ENCODE measurements at places on chromosomes 6 and 20.

DNA sequence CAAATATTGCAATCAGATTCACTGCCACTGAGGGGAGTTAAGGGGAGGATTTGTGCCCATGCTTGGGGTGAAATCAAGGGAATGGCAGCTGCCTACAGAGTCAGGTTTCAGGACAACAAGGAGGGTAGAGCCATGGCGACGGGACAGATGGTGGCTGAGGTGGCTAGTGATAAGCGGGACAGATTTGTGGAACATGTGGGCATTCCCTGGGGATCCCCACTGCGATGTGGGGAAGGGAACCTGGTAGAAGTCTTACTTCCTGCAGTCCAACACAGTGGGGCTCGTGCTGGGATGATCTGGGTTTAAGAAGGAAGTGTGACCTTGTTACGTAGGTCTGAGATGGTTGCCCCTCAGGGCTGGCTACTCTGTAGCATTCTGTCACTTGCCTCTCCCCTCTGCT, 292.0 kb upstream of the JARID2 start:
- DNase-seq = no peak

- no peak for DNase-seq
These were observed 55.6 kb downstream of the UTRN start for GRCh38 chr6:144340541-144341371.

DNA sequence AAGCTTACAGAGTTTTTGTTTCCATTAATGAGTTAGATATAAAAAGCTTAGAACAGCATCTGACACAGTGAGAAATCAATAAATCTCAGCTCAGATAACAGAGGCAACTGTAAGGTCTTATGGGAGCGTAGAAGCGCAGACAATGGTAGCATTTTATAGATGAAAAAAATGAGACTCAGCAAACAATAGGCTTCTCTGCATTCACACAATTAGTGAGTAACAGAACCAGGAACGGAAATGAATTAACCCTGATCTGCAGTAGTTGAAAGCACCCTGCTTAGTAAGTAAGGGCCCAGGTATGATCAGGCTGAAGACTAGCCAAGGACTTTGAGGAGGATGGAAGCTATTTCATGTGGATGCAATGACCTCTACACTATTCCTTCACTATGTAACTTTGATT, 147.2 kb upstream of the EYA4 start:
- no peak for DNase-seq

- DNase-seq = no peak
These were observed 560.5 kb downstream of the HAO1 start for GRCh38 chr20:7379621-7380220.

GRCh38 chr6:11536795-11537194, 754 bp upstream of the TMEM170B start:
- DNase-seq = peak; percentile 11

- DNase-seq = no peak
These were observed 155.5 kb upstream of the RPS6KA2 start for GRCh38 chr6:166782520-166782919.

- no peak for DNase-seq
These were observed 83.0 kb downstream of the BANF2 start for GRCh38 chr20:17782768-17783167.

- no peak for DNase-seq
These were observed 39.8 kb downstream of the PRR18 start for GRCh38 chr6:166268431-166268830.

GRCh38 chr6:97147421-97147820, 135.6 kb downstream of the MMS22L start:
- DNase-seq = no peak

GRCh38 chr6:118810420-118811027, 83.4 kb upstream of the ASF1A start:
- peak; percentile 46 for DNase-seq

DNA sequence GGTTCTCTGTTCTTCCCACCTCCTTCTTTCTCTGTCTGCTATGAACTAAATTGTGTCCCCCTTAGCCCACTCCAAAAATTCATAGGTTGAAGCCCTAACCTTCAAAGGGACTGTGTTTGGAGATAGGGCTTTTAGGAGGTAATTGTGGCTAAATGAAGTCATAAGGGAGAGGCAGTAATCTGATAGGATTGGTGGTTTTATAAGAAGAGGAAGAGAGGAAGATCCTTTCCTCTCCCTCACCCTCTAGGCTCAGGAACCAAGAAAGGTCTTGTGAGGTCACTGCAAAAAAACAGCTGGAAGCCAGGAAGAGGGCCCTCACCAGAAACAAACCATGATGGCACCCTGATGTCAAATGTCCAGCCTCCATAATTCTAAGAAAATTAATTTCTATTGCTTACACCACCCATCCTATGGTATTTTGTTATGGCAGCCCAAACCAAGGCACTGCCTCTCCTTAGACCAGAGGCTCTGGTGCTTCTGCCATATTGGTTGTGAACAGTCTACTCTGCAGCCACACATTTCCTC, 135.1 kb upstream of the COL21A1 start:
- no peak for DNase-seq

DNA sequence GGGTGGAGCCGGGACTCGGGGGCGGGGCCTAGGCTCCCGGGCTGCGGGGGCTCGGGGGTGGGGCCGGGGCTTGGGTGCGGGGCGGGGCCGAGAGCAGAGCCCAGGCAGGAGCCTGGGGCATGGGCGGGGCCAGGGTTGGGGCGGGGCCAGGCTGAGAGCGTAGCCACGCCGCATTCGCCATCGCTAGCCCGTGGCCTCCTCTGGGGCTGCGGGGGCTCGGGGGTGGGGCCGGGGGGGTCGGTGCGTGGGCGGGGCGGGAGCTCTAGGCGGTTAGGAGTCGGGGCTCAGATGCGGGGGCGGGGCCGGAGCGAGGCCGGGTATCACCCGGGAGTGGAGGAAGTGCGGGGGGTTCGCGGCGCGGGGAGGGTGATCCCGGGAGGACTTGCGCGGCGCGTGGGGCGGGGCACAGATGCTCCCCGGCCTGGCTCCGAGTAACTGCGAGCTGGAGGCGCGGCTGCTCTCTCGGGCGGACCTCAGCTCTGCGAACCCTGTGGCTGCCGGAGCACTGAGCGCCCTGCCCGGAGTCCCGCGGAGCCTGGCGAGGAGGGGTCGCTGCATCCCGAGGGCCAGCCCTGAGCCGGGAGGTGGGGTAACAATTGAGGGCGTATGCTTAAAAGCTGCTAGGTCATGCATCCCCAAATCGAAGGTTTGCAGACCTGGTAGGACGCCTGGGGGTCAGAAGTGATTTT, 434 bp upstream of the ECI2 start:
- DNase-seq = peak; percentile 97

DNA sequence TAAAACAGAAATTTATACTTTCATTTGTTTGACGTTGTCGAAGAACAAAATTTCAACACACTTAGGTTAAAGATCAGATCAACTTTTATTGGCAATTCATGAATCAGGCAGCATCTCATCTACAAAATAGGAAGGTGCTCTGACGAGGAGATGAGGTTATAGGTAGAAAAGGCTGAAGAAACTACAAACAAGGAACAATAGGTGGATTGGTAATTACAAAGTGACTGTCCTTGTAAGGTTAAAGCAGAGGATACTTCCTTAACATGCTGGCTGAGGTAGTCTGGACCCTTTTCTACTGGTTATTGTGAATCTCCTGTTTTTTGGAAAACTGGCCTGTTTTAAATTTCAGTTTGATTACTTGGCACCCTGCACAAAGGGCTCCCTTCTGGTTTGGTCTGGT, 32.5 kb upstream of the TRIM27 start:
- DNase-seq = no peak

- DNase-seq = no peak
These were observed 308.1 kb upstream of the SPTLC3 start for GRCh38 chr20:12700701-12701100.

DNA sequence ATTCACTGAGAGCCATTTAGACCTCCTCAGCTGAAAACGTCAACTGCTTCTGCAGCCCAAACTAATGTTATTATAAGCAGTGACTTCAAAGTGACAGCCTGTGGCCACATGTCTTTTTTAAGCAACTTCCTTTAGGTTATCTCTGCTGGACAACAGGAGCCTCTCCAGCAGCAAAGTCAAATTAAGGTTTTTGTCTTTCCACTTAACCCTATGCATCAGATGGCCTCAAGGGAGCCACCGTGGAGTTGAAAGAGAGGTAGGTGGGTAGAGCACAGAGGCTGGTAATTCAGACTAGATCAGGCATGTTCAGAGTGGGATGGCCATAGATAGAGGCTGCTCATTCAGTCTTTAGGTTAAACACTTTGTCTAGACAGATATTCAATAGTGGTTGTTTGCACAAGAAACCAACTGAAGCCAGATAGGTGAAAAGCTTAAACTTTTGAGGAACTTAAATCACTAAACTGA, 300.6 kb upstream of the ECI2 start:
- no peak for DNase-seq

- peak; percentile 51 for DNase-seq
These were observed 111.4 kb downstream of the FYN start for GRCh38 chr6:111761783-111762312.

DNA sequence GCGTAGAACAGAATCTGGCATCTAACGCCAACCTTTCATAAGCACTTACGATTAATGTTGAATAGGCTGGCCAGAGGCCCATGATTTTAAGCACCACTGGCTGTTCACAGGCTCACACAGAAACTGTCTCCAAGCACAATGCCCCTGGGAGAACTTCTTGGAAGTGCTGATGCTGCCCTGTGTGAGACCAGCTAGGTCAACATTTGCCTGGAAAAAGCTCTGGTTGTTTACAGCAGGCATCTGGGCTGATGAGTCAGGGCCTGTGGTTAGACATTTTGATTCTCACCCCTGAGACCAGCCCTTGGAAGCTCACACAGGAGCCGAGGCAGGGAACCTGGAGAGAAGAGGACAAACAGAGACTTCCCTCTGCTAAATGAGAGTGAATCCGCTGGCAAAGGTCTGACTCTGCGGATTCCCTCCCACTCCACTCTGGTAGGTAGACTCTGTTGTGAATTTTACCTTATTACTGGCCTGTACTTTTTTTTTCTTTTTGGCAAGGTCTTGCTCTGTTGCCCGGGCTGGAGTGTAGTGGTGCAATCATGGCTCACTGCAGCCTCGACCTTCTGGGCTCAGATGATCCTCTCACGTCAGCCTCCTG, 6.8 kb upstream of the SULF2 start:
- no peak for DNase-seq

GRCh38 chr6:33837971-33838665, 34.3 kb upstream of the MLN start:
- no peak for DNase-seq

DNA sequence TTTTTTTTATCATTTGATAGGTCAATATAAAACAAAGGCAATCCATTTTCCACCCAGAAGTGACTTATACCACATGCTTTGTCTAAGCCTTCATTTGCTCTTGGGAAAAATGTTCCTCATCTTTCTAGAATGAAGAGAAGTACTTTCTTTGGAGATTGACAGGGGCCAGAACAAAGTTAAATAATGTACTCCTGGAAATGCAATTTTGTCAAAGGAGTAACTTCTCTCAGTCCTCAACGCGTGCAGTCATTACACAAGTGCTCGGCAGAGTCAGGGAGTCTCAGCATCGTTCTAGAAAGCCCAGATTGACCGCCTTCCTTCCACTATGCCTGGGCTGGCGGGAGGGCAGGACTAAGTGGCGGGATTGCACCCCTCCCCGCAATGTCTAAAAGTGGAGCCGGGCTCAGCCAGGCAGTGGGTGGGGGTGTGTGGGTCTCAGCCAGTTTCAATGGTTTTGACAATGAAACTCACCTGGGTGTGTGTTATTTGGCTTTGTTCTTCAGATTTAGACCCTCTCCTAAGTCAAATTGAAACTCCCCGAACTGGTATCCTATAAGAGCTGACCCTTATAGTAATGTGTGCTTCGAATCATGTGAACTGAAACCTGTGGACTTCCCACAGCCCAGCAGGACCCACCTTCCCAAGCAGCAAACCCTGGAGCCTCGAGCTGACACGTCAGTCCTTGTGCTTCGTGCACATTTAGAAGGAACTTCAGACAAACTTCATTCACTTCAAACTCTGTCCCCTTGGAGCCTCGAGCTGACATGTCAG, 63.2 kb upstream of the DUSP22 start:
- DNase-seq = no peak

DNA sequence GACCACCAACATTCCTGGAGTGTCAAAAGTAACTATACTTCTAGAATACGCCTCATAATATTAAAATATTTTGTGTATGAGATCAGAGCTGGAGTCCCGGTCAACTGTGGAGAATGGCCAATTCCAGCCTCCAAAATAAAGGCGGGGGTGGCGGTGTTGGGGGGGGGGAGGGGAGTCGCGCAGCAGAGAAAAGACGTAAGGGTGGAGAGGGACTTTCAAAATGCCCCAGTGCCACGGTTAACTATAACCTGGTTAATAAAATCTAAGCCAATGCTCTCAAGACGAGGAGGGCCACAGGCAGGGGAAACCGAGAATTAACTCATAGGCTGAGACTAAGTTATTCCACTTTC, 1.3 kb downstream of the NUP153 start:
- no peak for DNase-seq

GRCh38 chr6:16823718-16824352, 62.6 kb upstream of the ATXN1 start:
- DNase-seq = no peak

- no peak for DNase-seq
These were observed 13.4 kb upstream of the SERPINB1 start for GRCh38 chr6:2855061-2855519.

DNA sequence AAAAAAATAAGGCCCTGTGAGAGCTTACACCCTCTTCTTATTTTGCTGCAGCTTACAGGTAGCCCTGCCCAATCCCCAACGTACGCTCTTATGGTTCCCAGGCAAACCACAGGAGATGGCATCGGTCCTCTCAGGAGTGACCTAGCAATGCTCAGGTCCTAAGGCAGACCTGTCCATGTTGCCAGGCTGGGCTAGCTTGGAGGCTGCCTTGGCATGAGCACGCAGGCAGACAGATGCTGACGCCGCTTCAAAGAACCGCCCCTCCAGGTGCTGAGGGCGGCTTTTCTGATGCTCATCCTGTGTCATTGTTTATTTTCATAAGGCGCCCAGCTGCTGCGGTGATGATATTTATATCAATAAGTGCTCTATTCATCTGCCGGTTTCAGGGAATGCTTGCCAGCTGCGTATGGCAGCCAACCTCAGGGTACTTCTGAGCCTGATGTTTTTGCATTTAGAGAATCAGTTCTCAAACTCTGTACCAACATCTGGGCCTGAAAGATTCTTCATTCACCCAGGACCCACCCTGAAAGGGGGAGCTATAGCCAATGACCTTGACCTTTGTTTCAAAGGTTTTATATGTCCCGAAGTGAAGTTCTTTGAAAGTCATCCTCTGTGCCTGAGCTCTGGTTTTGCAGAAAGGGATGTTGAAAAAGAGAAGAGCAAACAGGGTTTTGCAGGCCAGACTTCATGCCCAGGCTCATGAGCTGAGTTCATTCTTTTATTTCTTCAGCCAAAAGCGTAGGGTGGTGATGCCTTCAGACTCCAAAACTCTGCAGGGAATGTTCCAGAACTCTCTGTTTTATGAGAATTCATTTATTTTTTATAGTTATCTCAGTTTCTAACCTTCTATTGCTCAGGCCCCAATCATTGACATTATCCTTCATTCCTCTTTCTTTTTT, 475.6 kb upstream of the CHD6 start:
- no peak for DNase-seq

DNA sequence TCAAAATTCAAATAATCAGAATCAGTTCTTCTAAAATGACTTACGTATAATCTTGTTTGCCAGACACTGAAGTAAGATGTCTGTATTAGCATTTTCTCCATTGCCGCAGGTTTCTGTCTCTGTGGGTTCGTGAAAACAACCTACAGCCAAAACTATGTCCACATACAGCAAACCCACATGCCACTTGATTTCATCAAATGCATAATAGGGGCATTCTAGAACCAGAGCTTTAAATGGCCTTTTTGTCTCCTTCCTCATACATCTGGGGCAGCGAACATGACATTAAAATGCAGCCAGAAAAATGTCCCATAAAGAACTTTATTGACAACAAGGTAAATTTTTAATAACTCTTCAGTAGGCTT, 90.2 kb upstream of the QKI start:
- DNase-seq = no peak

- no peak for DNase-seq
These were observed 4.9 kb downstream of the ELMO2 start for GRCh38 chr20:46401478-46401860.
